ENCODE measurements at places on chromosomes 2 and 18.

DNA sequence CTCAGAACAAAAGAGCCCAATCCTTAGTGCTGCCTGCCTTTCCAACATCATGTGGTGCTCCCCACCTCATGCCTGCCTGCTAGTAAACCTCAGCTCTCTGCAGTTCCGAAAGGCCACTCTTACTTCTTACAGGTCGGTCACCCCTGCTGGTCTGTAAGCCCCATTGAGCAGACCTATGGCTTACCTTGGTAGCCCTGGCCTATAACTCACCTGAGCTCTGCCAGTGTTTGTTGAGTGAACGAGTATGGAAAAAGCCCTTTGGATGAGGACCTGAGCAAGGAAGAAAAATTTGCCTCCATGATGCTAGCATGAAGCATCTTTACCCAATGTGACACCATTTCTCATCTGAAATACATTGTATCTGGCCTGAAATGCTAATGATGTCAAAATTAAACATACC, 83.3 kb downstream of the LIPG start:
- no peak for DNase-seq

DNA sequence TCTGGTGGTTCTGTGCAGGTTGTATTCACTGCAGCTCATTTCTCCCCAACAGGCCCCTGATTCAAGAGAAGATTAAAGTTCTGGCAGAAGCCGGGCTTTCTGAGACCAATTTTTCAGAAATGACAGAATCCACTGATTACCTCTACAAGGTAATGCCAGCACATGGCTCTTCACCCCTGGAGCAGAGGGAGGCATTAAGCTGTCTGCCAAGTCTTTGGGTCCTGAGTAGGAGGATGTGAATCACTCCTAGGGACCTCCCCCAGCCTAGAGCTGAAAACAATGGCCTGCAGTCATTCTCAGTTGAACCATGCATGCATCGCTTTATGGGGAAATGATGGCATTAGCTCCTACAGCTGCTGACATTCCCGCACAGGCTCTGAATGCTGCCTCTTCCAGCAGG, 20.5 kb upstream of the RPL37A start:
- peak; percentile 92 for DNase-seq

DNA sequence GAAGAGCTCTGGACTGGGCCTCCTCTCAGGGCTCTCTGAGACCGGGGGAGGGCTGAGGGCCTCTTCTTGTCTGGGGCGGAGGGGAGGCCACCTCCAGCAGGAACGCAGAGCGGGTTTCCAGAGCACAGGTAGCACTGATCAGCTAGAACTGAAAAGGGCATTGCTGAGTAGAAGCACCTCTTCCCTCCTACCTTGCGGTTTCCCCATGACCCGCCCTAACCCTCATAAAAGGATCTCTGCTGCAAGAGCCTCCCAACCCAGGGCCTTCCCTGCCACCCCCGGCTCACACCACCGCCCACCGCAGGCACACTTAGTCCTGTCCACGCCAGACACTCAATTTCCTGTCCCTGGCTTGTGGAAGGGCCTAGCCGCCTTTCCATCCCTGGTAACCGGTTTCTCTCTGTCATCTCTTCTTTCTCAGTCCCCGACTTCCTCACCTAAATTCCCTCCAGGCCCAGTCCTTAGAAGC, 966 bp downstream of the ADCY3 start:
- peak; percentile 46 for DNase-seq

- no peak for DNase-seq
These were observed 7.0 kb downstream of the INPP1 start for GRCh38 chr2:190350371-190350770.

DNA sequence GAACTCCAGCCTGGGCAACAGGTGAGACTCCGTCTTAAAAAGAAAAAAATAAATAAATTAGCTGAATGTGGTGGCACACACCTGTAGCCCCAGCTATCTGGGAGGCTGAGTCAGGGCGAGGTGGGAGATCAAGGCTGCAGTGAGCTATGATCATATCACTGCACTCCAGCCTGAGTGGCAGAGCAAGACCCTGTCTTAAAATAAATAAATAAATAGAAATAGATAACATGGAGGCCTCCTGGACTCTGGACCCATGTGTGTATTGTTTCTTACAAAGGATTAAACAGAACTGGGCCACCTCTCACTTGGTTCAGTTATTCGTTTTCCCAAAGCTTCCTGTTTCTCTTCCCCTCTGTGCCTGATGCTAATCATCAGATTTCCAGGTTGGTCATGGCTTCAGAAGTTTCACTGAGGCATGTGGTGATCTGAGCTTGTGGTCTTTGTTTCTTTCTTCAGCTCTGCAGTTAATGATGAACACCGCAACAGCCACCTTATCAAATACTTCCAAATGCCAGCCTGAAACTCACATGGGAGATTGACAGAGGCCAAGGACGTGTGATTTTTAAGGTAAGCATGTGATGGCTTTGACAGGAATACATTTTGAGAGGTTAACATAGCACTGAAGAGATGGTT, 83.3 kb upstream of the MAP4K4 start:
- DNase-seq = no peak

DNA sequence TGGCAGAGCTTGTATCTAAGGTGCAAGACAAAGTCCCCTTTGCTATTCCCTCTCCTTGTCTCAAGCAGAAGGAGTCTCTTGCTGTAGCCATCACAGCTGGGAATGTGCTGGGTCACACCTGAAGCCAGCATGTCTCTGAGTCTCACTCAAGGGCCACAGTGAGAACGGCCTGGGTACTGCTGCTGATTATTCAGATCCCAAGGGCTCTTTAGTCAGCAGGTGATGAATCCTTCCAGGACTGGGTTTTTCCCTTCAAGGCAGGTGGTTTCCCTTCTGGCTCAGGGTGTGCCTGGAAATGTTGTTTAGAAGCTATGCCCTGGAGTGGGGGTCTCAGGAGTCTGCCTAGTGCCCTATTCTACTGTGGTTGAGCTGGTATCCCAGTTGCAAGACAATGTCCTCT, 356.3 kb downstream of the PARD3B start:
- DNase-seq = no peak

DNA sequence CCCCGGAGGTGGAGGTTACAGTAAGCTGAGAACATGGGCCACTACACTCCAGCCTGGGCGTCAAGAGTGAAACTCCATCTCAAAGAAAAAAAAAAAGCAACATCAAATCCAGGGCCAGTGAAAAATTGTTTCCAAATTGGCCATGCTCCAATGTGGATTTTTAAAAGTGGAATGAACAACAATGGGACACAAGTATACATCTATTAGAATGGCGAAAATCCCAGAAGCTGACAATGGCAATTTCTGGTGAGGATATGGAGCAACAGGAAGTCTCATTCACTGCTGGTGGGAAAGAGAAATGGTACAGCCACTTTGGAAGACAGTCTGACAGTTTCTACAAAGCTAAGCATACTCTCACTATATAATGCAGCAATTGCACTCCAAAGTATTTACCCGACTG, 161.4 kb downstream of the UXS1 start:
- DNase-seq = no peak

DNA sequence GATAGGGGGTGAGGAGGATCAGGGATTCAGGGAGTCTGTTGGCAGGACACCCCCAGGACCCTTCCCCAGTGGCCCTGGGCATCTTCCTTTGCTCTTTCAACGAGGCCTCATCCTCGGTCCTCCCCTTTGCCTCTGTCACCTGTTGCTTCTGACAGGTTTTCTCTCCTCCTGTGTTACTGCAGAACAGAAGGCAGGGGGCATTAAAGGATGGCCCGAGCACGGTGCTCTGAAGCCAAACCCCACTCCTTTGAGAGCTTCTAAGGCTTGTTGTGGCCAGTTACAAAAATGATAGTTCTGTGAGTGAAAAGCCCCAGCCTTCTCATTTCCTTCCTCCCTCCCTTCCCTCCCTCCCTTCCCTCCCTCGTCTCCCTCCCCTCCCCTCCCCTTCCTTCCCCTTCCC, 82.5 kb downstream of the THNSL2 start:
- no peak for DNase-seq
